Esophagus muscularis mucosa (tissue), 4 donors: ENCODE measurements at places on chromosomes 12 and 14. TPM values are rescaled to one million over a fixed set of nuclear protein-coding genes. Genes with fewer than 3 reads are reported as not detected.

DNA sequence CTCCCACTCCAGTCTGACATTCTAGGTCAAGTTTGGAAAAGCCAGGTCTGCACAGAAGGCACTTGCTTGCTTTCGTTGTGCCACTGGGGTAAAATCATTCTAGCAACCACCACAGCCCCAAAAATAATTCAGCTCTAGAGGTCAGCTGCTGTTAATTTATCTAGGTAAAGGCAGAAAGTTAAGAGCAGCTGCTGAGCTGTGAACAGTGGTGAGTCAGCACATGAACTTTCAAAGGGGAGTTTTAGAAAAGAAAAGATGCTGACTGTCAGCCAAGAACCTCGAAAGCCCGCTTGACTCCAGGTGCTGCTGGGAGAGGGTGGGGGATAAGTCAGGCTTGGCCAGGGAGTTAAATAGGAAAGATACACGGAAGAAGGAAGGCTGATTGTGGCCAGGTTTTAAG is 12.7 kb downstream of the CCDC197 start:
- H3K27ac ChIP-seq = no peak overlapping the region
- no peaks in the 10 kb centered on the region for H3K4me1 ChIP-seq
- H3K36me3 ChIP-seq = no peaks in the 10 kb centered on the region
- H3K27me3 ChIP-seq = no peaks in the 10 kb centered on the region
- no peak overlapping the region for H3K4me3 ChIP-seq

DNA sequence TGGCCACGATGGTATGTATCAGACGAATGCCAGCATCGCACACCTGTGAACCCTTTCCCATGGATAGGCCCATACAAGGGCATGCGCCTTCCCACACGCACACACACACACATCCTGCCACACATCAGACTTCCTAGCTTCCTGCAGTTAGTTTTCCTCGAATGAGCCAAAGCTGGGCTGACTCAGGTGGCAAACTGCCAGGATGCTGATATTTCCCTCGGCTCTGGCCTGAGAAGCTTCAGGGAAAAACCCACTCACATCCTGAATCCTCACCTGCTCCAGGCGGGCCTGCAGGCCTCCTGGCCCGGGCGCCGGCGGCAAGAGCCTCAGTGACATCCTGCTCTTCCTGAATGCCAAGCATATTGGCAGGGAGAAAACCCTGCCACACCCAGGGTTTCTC is 22.4 kb downstream of the CALM1 start:
- no peak overlapping the region for H3K4me3 ChIP-seq
- H3K36me3 ChIP-seq = no peaks in the 10 kb centered on the region
- no peaks in the 10 kb centered on the region for H3K27me3 ChIP-seq
- DNase-seq = peak; percentile 96

Gene DRAM1
- total RNA-seq = 24.9 TPM

DNA sequence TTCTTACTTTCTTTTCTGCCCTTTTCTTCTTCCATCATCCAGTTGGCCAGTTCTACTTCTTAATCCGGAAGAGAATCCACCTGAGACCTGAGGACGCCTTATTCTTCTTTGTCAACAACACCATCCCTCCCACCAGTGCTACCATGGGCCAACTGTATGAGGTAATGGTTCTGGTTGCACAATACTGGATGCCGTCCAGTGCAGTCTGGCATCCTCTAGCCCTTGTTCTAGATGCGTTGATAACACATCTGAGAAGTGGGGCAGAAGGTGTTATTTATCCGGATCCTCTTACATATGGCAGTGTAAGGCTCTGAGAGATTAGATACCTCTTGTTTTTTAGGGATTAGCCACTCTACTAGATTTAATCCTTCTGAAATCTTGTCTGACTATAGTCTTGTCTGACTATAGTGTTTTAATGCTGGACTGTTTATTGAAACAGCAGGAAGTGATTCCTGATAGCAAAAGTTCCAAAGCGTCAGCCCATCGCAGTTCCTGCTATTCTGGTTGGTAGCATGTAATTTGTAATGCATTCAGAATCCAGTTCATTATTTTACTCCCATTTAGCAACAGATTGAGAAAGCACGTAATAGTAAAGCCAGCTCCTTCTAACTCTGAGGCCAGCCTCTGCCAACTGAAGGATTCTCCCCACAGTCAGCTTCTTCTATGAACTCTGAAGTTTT is 7.9 kb downstream of the GABARAPL1 start:
- H3K27ac ChIP-seq = peak overlapping the region; percentile 58
- peaks cover 88% of the 10 kb centered on the region for H3K36me3 ChIP-seq
- no peak for DNase-seq
- peaks cover 37% of the 10 kb centered on the region for H3K4me1 ChIP-seq
- no peaks in the 10 kb centered on the region for H3K27me3 ChIP-seq
- H3K4me3 ChIP-seq = no peak overlapping the region

Gene ANG
- 30.6 TPM for total RNA-seq

DNA sequence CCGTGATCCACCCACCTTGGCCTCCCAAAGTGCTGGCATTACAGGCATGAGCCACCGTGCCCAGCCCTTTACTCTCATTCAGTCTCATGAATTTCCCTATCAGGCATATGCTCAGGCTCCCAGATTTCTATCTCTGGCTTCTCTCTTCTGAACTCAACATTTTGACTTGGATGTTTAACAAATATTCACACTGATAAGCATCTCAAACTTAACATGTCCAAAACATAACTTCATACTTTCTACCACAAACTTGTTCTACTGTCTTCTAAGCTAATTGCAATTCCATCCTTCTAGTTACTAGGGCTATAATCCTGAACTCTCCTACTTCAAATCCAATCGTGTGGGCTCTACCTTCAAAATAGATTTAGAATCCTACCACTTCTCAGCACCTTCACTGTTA is 73.9 kb upstream of the PAWR start:
- H3K27me3 ChIP-seq = no peaks in the 10 kb centered on the region
- no peaks in the 10 kb centered on the region for H3K36me3 ChIP-seq
- H3K27ac ChIP-seq = no peak overlapping the region

- H3K4me3 ChIP-seq = no peak overlapping the region
- peaks cover 55% of the 10 kb centered on the region for H3K36me3 ChIP-seq
- no peak overlapping the region for H3K27ac ChIP-seq
- H3K4me1 ChIP-seq = peaks cover 12% of the 10 kb centered on the region
- no peak for DNase-seq
Measured at GRCh38 chr12:121217761-121218160, 7.8 kb downstream of the P2RX4 start.

- no peak overlapping the region for H3K4me3 ChIP-seq
- H3K4me1 ChIP-seq = no peaks in the 10 kb centered on the region
- H3K36me3 ChIP-seq = no peaks in the 10 kb centered on the region
- DNase-seq = no peak
- H3K27me3 ChIP-seq = no peaks in the 10 kb centered on the region
Measured at GRCh38 chr12:87704374-87704773, 324.8 kb downstream of the C12orf50 start.

Gene NTS
- total RNA-seq = not detected

Gene FIGNL2
- 0.23 TPM for total RNA-seq

GRCh38 chr12:51851413-51852124 is 3.1 kb upstream of the FIGNL2 start:
- H3K4me3 ChIP-seq = no peak overlapping the region
- peak overlapping the region; percentile 18 for H3K27ac ChIP-seq

DNA sequence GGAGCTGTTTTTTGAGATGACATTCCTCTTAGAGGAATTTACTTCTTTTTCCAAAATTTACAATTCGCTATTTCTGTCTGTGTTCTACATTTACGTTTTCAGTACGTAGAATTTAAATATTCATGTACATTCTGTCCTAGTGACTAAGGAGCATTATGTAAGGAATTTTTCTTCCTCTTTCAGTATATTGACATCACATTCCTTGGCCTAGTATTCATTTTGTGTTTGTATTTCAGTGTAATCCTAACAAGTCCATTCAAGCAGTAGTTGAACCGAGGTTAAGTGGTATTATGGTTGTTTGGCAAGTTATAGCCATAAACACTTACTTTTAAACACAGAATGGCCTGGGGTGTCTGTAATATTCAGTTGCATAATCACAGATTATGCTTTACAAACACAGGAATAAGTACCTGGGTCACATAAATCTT is 465.2 kb downstream of the PCNX1 start:
- no peaks in the 10 kb centered on the region for H3K27me3 ChIP-seq
- no peak for DNase-seq
- H3K4me1 ChIP-seq = no peaks in the 10 kb centered on the region
- H3K36me3 ChIP-seq = no peaks in the 10 kb centered on the region

Gene SLC41A2
- 22.4 TPM for total RNA-seq
